Fibroblast of the conjunctiva (primary cell): ENCODE measurements at places on chromosomes 12 and 14.
A peak's percentile ranks its signal among the peaks of the same experiment; 100 is the strongest.

GRCh38 chr12:97313471-97314190 is 149.0 kb upstream of the RMST start:
- DNase-seq, result no peak

GRCh38 chr14:92635031-92635430 is 113.4 kb downstream of the LGMN start:
- DNase-seq, result no peak

DNA sequence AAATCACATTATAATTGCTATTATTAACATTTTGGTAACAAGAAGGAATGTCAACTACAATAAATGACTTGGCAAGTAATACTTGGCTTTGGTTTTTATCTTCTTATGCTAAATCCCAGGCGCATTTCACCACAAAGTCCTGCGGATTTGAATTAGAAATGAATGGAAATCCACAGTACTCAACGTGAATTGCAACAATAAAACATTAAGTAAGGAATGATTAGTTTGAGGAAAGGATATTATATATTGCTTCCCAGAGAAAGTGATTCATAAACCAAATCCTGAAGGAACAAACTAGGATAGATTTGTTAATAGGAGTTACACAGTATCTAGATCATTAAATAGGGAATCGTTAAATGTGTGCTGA is 1089.7 kb downstream of the TRHDE start:
- no peak for DNase-seq

GRCh38 chr14:24171422-24172260 is at the start of gene REC8:
REC8 (plus strand) TSS chr14:24172080; CDS start chr14:24172553, 473 bp downstream.
- DNase-seq, result peak; percentile 72

- DNase-seq, result no peak
Measured at GRCh38 chr14:96624661-96625425, 122.7 kb downstream of the PAPOLA start.

- DNase-seq, result no peak
Measured at GRCh38 chr14:104106471-104106991, 21.0 kb downstream of the ASPG start.

DNA sequence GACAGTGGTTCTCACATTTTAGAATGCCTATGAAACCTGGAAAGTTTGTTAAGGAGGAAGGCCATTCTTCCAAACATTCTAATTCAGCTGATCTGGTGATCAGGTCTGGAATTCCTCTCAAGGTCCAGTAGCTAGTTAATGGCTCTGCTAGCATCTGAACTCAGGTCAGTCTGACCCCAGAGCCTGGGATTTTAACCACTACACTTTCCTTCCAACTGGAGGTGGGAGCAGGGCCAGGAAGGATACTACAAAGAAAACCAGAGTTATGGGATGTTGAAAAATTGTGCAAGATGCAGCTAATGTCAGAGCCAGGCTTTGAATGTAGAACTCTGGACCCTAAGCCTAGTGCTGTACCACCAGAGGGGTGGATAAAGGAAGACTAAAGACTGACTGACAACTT is 73.6 kb upstream of the NID2 start:
- DNase-seq, result no peak

DNA sequence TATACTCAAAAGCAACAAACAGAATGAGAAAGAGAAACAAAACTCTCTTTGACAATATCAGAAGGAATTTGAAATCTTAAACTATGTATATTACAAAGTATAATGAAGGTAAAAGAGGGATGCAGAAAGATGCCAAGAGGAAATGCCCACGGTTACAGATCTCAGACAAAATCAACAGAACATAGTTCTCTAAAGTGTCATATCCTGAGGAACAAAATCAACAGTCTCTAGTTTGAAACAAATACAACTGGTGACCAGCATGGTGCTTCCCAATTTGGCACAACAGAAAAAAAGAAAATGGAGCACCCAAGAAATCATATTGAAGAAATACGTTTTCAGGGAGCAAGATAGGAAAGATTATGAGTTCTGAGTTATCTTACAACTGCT is 116.5 kb downstream of the METTL25 start:
- DNase-seq, result no peak

GRCh38 chr14:103243764-103244737 is 90.0 kb upstream of the EIF5 start:
- no peak for DNase-seq
